ENCODE measurements at places on chromosomes 4 and X.

DNA sequence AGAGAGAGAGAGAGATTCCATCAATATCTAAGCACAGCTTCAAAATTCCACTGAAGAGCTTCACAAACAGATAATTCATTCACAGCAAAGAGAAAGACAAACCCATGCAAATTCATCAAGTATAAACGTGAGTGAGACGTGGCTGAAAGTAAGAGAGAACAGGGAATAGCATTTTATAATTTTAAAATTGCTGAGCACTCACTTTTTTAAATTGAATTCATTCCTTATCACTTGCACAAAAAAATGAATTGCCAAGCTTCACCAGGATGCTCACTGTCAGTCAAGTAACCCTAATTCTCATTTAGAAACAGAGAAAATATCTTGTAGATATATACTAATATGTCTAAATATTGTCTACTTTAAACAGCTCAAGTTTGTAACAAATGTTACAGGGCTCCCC is 40.5 kb downstream of the BMP3 start:
- no peak for DNase-seq

DNA sequence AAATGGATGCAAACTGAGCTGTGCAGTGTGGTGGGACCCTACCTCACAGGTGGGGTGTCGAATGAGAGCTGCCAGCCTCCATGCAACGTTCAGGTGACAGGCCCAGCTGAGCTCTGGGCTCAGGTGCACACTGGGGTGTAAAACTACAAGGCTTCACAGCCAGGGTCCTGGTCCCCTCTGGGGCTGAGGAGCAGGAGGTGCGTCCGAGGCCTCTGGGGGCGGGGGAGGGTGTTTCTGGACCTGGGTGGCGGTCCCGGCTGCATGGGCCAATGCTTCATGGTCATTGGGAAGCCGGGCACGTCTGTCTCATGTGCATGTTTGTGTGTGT is 26.5 kb upstream of the SORCS2 start:
- DNase-seq, result no peak

DNA sequence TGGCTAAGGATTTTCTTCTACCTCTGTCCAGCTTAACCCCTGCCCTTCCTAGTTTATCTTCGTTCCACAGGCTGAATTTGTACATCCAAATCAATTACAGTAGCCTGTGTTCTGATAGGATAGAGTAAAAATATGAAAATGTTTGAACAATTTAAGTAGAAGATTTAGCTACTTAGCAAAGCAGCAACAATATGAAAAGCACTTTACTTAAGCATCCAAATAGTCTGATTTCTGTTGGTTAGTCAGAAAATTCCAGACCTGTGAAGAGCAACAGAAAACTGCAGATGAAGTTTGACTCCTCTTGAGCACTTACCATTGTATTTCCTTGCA is 2.0 kb downstream of the ARSJ start:
- no peak for DNase-seq

GRCh38 chr4:174910271-174910670 is 7.9 kb upstream of the ADAM29 start:
- no peak for DNase-seq

DNA sequence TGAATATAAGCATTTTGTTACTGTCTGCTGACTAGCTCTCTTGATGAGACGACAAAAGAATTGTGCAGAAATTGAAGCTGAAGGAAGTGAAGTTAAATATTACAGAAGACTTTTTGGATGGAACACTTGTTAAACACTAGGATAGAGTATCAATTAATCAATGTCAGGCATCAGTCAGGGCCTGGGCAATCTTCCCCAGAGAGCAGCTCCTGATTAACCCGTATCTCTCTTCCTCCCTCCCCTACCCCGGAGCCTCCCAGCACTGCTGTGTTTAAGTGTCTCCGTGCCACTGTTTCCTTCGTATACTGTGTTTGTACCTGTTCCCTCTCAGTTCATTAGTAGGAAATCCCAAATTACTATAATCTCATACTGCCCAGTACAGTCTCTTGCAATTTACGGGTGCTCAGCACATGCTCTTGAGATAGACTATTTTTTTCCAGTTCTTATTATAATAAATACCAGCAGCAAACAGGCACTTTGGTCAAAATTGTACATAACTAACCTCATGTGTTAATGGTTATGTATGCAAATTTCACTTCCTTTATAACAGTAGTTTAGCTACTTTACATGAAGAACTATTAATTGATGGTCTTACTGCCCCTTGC is 765.7 kb upstream of the FTHL17 start:
- DNase-seq, result no peak

DNA sequence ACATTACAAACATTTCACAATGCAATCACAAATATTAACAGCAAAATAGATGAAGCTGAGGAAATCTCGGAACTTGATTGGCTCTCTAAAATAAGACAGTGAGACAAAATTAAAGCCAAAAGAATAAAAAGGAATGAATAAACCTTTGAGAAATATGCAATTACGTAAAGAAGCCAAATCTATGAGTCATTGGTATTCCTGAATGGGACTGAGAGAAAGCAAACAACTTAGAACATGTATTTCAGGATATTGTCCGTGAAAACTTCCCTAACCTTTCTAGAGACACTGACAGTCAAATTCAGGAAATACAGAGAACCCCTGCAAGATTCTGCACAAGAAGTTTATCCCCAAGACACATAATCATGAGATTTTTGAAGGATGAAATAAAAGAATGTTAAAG is 48.4 kb upstream of the SPANXN2 start:
- no peak for DNase-seq

DNA sequence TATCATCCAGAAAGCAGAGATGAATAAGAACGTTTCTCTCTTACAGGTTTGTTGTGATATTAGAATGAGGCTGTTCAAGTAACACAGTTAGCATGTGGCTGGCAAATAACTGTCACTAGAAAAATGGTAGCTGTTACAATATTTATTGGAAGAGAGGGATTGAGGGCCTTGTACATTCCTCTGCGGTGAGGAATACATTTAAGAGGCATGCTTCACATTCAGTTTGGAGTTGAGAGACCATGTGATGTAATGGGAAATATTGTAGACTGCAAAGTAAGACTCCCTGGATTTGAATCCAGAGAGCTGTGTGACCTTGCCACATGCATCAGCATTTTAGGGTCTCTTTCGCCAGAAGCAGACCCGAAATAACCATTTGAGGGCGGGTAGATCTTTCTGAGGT is 104.8 kb upstream of the KIT start:
- DNase-seq, result no peak

GRCh38 chr4:54877006-54877405 is 219.2 kb downstream of the KIT start:
- DNase-seq, result no peak

GRCh38 chr4:110296892-110297291 is 98.5 kb upstream of the ELOVL6 start:
- DNase-seq, result no peak

GRCh38 chrX:152902502-152902820 is 4.6 kb downstream of the ZNF185 start:
- DNase-seq, result no peak

GRCh38 chr4:163515198-163515597 is 20.7 kb downstream of the TMA16 start:
- no peak for DNase-seq

DNA sequence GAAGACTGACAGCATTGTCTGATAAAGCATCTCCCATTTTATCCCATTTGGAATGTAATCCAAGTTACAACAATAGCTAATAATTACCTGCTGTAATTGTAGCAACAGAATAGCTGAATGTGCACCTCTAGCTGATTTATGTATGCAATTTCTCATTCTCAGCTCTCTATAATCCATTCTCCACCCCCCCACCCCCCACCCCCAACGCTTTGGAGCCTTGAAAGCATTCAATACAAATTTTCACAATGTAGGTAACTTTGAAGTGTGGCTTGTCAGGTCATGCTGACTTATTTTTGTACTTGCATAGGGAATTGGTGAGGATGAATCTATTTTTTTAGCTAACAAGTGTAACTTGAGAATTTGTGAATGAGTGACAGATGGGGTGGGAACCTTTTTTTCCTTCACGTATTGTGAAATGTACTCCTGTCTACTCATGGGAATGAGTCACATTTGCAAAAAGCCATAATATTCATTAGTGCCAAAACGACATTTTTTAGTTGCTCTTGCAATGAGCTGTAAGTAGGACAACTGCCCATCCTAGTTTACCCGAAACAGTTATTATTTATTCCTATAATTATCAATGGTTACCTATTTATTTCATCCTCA is 159.3 kb downstream of the PALLD start:
- no peak for DNase-seq

DNA sequence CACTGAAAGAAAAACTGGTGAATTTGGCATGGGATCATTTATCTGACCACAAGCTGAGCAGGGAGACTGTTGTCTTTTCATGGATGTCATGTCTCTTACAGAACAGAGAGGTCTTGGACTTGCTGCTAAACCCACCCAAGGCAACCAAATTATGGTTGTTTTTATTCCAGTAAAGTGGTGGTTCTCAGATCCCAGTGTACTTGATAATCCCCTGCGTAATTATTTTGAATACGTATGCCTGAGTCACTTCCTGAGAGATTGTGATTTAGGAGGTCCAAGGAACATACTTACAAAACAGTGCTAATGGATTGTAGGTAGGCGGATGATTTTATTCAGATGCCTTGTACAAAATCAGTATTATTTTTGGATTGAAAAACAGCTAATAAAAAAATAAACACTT is 585.6 kb downstream of the IL1RAPL1 start:
- DNase-seq, result no peak

GRCh38 chr4:100876546-100876945 is 358.7 kb upstream of the EMCN start:
- no peak for DNase-seq

DNA sequence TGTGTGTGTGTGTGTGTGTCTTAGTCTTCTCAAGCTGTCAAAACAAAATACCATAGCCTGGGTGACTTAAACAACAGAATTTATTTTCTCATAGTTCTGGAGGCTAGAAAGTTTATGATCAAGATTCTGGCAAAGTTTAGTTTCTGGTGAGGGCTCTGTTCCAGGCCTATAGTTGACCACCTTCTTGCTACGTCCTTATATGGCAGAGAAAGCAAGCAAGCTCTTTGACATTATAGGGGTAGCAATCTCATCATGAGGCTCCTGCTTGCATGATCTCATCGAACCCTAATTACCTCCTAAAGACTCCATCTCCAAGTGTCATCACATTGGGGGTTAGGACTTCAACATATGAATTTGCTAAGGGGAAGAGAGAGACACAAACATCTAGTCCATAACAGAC is 6.9 kb upstream of the AFP start:
- no peak for DNase-seq

DNA sequence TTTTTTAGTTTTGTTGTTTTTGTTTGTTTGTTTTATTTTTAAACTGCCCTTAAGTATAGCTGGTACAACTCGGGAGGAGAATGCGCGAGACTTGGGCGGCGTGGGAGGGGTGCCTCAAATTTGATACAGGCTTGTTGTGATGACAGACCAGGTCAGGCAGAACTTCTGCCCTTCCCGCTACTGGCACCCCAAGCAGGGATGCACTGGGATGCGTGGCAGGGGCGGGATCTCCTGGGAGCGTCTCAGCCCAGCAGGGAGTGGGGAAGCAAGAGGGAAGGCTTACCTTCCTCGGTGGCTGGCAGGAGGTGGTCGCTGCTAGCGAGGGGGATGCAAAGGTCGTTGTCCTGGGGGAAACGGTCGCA is 851 bp downstream of the SFRP2 start:
- no peak for DNase-seq

GRCh38 chr4:99806545-99806944 is 10.1 kb upstream of the DAPP1 start:
- DNase-seq, result no peak

DNA sequence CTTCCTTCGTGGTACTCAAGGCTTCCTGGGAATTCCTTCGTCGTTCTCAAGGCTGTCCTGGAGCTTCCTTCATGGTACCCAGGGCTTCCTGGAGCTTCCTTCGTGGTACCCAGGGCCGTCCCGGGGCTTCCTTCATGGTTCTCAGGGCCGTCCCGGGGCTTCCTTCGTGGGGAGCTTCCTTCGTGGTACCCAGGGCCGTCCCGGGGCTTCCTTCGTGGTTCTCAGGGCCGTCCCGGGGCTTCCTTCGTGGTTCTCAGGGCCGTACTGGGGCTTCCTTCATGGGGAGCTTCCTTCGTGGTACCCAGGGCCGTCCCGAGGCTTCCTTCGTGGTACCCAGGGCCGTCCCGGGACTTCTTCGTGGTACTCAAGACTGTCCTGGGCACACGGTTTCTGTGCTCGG is 339.6 kb upstream of the FAT1 start:
- no peak for DNase-seq

DNA sequence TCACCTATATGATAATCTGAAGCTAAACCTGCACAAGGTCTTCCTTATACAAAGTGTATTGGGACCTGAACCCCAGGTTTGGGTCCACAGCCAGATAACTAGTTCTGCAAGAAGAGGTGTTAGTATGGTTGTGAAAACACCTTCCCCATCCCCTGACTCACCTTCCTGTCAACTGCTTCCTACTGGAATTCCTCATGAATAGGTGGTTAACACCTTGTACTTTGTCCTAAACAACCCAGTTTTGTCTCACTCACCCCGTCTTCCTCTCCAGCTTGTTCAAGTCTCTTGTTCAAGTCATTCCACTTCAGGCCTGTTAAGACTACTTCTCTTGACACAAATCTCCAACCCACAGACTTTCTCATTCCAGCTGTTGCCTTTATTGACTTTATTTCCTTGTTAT is 45.5 kb downstream of the CCNG2 start:
- no peak for DNase-seq

GRCh38 chr4:151407466-151408379 is 1.3 kb upstream of the FHIP1A start:
- peak; percentile 20 for DNase-seq

- DNase-seq, result no peak
Measured at GRCh38 chr4:20015636-20016224, 236.0 kb upstream of the SLIT2 start.

DNA sequence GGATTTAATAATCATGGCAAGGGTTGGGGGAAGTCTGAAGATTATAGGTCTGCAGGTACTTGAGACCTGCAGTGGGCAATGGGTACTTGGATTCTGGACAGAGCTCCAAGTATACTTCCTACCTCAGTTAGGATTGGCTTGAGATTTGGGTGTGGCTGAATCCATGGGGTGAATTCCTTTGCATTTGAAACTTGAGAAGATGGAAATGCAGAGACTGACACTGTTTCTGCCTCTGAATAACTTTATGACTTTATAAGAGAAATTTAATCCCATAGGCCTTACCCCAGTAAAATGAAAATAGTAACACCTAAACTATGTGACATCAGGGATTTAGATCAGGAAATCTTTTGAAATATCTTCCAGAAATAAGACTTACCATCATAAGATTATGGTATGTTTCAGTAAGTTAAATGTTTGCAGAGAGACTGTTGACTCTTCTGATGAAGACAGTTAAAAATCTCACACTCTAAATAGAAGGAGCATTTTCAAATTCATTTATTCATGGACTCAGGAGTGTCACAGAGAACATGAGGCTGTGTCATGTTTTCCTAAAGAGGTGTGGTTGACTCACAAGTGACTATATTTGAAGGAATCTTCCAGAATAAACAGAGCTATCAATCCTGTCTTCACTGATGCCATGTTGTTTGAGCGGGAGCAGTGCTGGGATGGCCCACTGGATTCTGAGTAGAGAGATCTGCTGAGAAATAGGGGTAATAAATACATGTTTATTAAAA is 513.5 kb upstream of the NR3C2 start:
- DNase-seq, result no peak
